ENCODE measurements at places on chromosomes 4 and X.
A peak's percentile ranks its signal among the peaks of the same experiment; 100 is the strongest.

DNA sequence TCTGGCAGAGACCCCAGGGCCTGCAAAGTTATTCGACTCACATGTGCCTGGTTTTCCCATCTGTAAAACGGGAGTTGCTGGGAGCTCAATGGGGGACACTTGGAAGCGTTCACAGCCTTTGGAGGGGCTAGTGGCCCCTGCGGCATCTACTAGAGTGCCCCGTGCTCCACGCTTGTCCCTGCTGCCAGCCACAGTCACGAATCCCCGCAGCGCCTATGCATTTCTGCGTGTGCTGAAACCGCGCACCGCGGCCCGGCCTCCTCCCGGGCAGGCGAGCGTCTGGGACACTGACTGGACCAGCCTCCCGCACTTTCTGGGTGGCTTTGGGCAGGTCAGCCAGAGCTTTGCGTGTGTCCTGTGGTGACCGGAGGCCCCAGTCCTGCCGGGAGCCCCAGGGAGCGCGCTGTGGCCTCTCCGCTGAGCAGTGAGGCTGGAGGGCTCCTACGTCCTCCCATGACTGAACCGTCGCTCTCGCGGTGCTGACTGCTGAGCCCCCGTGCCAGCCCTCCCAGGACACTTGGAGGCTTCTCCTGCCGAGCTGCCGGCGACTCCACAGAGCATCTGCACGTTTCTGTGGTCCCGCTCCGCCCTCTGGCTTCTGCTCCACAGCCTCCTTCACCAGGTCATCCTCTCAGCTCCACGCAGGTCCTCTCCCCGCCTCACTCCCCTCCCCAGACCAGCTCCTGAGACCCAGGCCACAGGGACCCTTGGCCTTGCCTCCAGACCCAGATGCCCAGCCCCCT lies 36.3 kb downstream of the PIGG start:
- no peak for DNase-seq

- DNase-seq, result peak; percentile 15
Measured at GRCh38 chr4:87532109-87532508, 2.9 kb upstream of the SPARCL1 start.

DNA sequence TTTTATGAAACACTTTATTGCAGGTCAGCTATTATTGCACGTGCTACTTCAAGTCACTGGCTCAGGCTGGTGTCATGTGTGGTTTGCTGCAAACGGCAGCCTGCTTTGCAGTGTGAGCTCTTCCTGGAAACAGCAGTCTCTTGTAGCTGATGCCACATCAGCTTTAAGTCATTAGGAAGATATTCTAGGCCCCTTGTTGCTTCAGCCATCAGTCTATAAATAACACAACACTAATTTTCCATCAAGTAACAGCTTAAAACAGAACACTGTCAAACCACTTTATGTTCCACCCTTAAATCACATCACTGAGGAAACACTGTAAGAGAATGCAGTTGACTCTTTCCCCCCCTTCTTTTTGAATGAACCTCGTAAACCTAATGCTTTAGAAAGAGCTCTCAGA lies 93.8 kb downstream of the GATB start:
- DNase-seq, result no peak

DNA sequence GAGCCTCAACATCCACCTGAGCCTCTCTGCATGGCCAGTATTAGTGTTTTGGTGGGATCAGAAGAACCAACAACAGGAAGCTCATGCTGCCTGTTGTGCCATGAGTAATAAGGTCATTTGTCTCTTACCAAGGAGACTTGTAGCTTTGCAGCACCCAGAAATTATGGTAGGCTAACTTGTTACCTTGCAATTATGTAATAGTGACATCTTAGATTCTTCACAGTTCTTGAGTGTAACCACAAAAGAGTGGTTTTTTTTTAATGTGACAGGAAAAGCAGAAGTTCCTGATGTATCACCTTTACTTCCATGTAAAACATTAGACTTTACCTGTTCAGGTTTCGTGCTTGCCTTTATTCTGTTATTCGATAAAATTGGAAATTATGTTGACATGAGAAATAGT lies 263.9 kb upstream of the CXXC4 start:
- DNase-seq, result no peak

- no peak for DNase-seq
Measured at GRCh38 chr4:105426187-105426897, 47.5 kb downstream of the PPA2 start.

DNA sequence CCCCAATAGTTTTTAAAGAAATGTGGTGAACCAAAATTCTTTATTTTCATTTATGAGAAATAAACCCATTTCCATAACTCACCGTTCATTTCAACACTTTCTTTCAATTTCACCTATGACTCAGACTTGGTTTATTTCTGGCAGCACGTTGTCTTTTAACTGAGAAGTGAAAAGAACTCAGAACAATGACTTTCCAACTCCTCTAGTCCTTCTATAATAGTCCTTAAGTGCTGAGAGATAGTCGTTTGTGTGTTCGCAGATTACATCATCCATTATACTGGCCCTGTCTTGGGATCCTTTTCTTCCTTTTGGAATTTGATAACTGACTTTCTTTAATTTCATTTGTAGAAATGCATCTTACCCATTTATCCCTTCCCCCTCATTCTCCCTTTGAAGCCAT lies 113.6 kb downstream of the GLUD2 start:
- no peak for DNase-seq

DNA sequence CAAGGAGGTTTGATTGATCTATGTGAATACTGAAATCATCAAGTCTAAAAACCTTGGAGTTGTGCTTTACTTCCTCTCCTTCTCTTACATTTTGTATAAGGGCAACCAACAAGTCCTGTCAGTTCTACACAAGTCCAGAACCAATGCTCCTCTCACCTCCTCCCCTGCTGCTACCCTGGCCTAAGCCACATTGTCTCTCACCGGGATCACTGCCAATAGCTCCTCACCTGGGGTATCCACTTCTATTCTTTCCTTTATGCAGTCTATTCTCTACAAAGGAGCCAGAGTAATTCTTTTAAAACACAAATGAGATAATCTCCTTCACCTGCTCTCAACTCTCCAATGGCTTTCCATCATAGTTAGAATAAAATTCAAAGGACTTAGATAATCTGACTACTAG lies 13.3 kb upstream of the ARHGEF6 start:
- DNase-seq, result peak; percentile 39

DNA sequence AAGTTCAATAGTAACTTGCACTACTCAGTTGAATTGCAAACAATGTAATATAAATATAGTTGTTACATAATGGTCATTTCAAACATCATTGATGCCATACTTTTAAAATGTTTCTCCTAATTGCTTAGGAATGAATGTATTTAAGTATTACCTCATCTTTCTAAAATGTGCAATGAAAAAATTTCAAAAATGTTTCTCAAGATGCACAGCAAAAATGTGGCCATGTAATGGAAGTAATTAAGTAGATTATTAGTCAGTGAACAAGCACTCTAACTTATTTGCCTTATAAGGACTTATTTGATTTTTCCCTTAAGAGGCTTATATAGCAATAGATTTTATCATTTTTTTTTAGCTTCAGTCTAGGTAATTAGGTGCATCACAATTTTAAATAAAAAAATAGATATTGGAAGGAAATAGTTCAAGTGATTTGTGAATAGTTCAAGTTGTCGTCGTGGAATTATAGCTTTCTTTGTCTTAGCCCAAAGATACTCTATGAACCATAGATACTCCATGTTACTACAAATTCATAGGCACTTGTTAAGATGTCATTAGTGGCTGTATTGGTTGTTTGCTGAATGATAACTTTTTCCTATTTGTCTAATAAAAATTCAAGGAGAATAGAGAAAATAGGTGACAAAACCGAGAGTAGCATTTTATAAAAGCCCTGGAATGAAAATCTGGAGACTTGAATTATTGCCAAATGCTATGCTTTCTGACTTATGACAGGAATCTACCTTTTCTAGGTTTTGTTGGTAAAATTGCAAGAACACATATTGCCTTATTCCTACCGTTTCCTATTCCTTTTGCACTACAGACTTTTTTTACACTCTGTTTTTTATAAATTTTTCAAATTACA lies 118.5 kb downstream of the TLL1 start:
- no peak for DNase-seq

DNA sequence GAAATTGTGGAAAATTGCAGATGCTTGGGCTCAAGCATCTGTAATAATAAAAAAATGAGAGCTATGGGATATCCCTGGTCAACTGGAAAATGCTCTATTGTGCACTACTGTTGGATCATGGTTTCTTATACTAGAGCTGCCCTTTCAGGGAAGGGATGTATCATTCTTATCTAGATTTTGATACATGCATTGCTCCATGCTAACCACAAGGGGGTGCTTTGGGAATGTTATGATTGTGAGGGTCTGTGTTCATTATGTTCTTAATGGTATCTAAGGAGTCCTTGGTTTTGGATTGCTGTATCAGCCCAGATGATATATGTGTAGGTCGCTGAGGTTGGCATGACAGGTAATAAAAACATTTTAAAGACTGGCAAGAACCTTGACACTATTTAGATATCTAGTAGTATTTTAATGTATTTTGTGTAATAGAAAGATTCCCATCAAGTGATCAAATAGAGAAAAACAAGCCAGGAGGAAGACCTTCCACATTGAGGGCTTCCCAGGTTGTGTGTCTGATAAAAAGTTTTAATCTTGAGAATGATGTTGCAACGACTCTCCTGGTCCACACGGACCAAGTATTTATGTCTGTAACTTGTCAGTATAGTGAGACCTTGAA lies 49.2 kb upstream of the TLR2 start:
- DNase-seq, result peak; percentile 3

DNA sequence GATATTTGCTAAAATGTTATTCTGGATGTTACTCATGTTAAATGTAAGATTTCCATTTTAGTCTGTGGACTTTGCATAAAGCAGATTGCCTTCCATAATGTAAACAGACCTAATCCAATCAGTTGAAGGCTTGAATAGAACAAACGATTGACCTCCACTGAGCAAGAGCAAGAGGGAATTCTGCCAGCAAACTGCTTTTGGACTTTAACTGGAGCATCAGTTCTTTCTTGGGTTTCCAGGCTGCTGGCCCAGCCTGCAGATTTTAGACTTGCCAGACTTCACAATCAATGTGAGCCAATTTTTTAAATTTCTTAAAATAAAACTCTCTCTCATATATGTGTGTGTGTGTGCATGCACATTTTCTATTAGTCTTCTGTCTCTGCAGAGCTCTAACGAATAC lies 1248.8 kb downstream of the ADGRL3 start:
- no peak for DNase-seq

GRCh38 chrX:136616987-136617685 lies 30.8 kb upstream of the CD40LG start:
- DNase-seq, result no peak

GRCh38 chrX:150753357-150753756 lies 60.2 kb downstream of the MTMR1 start:
- no peak for DNase-seq

- no peak for DNase-seq
Measured at GRCh38 chrX:19560611-19561010, 45.3 kb upstream of the MAP3K15 start.

DNA sequence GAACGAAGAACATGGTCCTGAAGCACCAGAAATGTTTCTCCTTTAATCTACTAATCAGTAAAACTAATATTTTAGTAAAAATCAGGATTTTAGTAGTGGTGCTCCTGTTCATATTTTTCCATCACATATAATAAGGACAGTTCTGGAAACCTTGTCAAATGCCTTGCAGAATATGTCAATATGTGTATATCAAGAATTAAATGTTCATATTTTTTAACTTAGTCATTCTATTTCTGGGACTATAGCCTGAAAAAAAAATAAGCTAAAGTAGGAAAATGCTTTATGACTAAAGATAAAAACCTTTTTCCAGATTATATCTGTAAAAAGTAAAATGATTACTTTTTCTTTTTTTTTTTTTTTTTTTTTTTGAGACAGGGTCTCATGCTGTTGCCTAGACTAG lies 65.1 kb downstream of the MAB21L2 start:
- no peak for DNase-seq

- no peak for DNase-seq
Measured at GRCh38 chrX:124954402-124954801, 365.3 kb upstream of the TEX13C start.

DNA sequence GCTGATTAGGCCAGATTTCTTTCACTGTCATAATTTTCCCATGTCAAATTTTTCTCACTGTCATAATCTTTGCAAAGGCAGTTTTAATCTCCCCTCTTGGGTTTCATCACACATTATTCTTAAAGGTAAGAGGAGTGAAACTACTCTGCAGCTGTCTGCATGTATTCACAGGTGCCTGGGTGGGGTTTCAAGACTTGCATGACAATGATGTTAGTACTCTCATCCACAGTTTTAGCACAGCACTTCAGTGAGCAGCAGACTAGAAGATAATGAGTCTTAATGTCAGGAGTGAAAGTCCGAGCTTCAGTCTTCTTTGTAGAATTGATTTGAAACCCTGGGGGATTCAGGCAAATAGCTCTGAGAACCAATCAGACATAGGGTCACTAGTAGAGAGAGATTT lies 182.5 kb upstream of the GALNT7 start:
- DNase-seq, result no peak

GRCh38 chr4:185682236-185682635 lies 129.8 kb downstream of the SORBS2 start:
- no peak for DNase-seq

DNA sequence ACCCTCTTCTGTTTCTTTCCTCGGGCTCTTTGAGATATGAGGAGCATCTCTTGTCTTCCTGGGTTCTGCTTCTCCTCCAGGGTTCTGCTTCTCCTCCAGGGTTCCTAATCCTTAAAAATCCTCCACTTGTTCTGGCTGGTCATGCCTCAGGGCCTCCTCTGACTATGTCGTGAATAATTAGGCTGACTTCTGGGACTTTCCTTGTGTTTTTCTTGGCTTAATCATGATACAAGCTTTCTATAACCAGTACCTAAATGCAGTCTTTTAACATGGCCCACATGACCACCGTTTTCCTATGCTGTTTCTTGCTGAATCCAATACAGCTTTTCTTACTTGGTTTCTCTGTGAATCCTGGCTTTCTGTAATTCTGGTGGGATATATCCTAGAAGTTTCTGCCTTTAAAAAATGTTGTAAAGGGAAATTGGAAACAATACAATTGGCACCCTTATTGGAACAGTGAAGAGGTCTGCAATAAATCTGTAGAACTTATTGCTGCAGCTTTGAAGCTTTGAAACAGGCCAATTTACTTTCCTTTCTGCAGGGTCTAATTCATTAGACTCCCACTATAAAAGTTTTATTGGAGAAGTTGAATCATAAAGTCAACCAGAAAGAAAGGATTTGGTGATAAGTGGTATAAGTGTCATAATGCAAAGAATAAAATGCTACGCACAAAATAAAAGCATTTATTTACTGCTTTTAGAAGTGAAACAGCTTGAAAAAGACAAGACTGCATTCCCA lies 213.1 kb downstream of the UGT8 start:
- no peak for DNase-seq

DNA sequence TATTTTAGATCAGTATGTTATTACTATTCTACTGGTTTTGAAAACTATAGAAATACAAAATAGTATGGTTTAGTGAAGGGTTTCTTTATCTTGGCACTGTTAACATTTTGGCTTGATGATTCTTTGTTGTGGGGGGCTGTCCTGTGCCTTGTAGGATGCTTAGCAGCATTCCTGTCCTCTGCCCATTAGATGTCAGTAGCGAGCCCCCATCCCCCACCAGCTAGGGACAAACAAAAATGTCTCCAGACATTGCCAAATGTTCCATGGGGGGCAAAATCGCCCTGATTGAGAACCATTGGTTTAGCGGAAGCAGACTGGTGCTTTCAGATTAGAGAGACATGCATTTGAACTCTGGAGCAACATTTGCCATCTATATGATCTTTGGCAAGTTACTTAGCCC lies 23.3 kb downstream of the SPARCL1 start:
- DNase-seq, result no peak

- DNase-seq, result no peak
Measured at GRCh38 chr4:15470128-15470475, 420 bp downstream of the CC2D2A start.

- DNase-seq, result no peak
Measured at GRCh38 chr4:176778063-176778462, 14.7 kb downstream of the VEGFC start.

Measured in NCI-H1105 treated with DMSO at 0.1 percent for 48 hours (cell line).